ENCODE measurements at places on chromosomes 16 and 17.
A peak's percentile ranks its signal among the peaks of the same experiment; 100 is the strongest.

DNA sequence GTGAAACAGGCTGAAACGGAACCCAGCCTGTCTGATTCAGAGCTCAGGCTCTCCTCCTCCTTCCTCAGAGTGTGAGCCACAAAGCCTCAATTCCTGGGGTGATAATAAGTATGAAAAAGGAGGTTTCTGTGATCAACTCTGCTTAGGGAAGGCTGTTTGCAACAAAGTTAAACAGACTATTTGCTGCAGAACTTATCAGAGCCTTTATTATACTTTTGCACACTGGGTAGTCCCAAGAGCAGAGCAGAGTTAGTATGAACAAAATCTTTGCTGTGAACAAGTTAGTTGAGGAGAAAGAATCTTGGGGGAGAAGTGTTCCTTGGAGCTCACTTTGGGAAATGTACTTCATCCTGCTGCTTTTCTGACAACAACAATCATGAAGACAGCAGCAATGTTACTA is 67.4 kb downstream of the MRM1 start:
- DNase-seq: no peak

- no peak for DNase-seq
Measured at GRCh38 chr16:2081201-2082084, 33.7 kb downstream of the TSC2 start.

GRCh38 chr17:50150354-50151040 is at the start of gene PPP1R9B:
Gene PPP1R9B (minus strand): TSS chr17:50150677. CDS start chr17:50150513, 164 bp downstream.
- DNase-seq: no peak

GRCh38 chr16:58264961-58265479 is 29.8 kb downstream of the PRSS54 start:
- no peak for DNase-seq

- no peak for DNase-seq
Measured at GRCh38 chr17:40348562-40349476, 15.7 kb downstream of the GJD3 start.

DNA sequence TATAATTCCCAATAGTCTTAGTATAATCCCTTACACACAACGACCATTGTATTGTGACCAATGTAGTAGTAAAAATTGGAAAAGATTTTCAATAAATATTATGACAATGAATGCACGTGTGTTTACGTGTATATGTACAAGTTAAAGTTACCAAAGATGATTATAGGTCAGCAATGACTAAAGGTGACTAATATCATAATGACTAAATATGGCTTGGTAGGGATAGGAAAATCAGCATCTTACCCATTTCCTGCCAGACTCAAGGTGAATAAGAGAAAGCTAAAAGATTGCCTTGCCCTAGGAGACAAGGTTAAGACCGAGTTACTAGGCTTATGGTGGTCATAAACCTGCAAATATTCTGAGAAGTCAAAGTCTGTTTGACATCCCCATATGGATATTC is 34.4 kb downstream of the CPD start:
- DNase-seq: no peak

GRCh38 chr16:27228045-27228444 is 24.7 kb downstream of the KDM8 start:
- DNase-seq: peak; percentile 27

GRCh38 chr17:21146362-21147015 is 19.7 kb downstream of the DHRS7B start:
- DNase-seq: no peak

- DNase-seq: no peak
Measured at GRCh38 chr17:34886831-34887230, 74.4 kb downstream of the CCT6B start.

DNA sequence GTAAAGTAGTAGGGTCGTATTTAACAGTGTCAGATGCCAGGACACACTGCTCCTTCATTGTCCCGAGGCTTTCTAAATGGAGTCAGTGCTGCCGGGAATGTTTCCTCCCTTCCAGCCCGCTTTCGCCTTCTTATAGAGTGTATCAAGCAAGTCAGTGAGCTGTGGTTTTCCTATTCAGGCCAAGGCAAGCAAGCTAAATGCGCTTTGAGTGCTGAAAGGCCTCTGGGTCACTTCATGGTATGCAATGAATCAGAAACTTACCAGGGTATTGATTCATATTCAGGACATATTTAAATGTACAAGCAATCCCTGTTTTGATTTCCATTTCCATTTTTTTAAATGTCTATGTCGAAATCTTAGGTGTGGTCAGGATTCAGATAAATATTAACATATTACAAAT is 327.9 kb upstream of the SOX9 start:
- no peak for DNase-seq

- no peak for DNase-seq
Measured at GRCh38 chr17:43360376-43360738, 38.4 kb upstream of the ARL4D start.

DNA sequence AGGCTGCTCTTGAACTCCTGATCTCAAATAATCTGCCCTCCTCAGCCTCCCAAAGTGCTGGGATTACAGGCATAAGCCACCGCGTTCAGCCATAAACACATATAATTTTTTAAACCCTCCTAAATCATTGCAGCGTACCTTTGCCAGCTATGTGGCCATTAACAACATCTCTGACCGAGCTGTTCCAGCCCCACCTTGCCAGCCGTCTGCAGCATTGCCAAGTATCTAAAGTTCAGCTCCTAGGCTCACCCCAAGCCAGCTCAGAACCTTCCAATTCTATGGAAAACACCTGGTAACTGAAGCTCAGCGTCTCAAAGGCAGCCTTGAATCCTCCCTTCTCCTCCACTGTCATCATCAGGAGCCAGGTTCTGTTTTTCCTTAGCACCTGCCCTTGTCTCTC is 5.1 kb upstream of the MEIOB start:
- DNase-seq: no peak

DNA sequence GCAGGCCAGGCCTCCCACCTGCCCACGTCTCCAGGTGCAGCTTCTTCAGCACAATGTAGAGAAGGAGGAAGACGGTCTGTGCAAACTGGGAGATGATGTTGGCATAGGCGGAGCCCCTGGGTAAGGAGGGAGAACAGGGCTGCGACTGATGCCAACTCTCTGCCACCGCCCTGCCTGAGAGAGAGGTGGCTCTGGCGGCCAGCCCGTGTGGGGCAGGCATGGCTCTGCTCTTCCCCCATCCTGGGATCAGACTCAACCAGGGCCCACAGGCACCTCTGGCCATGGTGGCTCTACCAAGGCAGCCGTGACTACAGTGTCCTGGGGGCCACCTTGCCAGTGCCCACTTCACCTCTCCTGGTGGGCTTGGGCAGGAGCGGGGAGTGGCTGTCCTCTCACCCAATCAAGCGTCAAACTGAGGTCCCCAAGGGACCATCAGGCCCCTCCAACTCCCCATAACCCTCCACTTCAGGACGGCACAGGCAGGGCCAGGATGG is 8.6 kb downstream of the SLC47A2 start:
- DNase-seq: no peak

GRCh38 chr16:8848939-8849391 is 19.8 kb downstream of the CARHSP1 start:
- DNase-seq: no peak

DNA sequence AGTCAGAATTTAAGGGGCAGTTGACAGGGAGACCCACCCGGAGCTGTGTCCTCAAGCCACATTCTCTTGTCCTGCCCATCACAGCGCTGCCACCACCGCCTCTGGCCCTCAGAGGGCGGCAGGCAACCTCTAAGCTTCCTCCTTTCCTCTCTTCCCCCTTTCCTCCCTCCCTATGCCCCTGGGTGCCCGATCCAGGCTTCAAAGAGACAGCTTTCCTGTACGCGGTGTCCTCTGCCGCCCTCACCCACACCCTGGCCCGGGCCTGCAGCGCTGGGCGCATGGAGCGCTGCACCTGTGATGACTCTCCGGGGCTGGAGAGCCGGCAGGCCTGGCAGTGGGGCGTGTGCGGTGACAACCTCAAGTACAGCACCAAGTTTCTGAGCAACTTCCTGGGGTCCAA is 23.5 kb downstream of the WNT9B start:
- DNase-seq: no peak

DNA sequence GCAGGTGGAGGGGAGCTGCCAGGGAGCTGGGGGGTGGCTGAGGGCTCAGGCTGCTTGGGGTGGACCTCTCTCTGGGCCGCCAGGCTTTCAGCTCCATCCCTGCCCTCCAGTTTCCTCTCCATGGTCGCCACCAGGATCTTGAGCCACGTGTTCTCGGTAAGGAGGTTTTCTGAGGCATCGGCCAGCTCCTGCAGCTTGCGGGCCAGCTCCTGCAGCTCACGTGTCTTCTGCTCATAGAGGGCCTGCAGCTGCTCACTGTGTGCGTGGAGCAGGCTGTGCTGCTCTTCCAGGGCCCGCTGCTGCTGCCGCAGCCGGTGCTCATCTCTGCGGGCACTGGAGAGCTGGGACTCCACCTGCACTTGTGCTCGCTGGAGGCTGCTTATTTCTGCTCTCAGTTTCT is 11.0 kb downstream of the SNN start:
- DNase-seq: no peak

- no peak for DNase-seq
Measured at GRCh38 chr17:47072886-47073285, 93.8 kb upstream of the RPRML start.

DNA sequence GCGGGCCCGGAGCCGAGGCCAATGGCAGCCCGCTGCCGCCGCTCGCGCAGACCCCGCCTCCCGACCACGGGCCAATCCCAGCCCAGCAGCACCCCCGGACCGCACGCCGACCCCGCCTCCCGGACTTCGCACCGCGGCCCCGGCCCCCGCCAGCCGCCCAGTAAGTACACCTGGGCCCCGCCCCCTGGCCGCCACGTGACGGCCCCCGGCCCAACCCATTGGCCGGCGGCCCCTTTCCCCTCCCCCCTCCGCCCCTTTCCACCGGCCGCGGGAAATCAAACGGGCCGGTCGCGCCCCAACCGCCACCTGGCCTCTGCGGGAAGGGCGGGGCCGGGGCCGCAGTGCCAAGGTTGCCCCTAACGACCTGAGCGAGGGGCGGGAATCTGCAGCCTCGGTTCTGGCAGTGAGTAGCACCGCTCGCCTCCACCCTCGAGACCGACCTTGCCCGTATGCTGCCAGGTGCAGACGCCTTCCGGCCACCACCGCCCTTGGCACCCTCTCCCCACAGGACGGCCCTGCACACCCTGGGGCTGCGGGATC is at the start of gene YBX2:
YBX2 (minus strand) TSS at position 26 of the 540 bp plus-strand sequence. CDS start 139 bp downstream, outside the sequence.
- DNase-seq: peak; percentile 69

GRCh38 chr16:85348911-85349334 is 236.7 kb upstream of the CIBAR2 start:
- no peak for DNase-seq

- DNase-seq: no peak
Measured at GRCh38 chr16:55328611-55329569, 4.9 kb downstream of the IRX6 start.

GRCh38 chr17:34370376-34370996 is 7.5 kb upstream of the CCL1 start:
- DNase-seq: no peak

GRCh38 chr17:9229160-9229825 is 208.0 kb downstream of the NTN1 start:
- DNase-seq: no peak

- DNase-seq: no peak
Measured at GRCh38 chr17:32520104-32520701, 33.4 kb downstream of the CDK5R1 start.

DNA sequence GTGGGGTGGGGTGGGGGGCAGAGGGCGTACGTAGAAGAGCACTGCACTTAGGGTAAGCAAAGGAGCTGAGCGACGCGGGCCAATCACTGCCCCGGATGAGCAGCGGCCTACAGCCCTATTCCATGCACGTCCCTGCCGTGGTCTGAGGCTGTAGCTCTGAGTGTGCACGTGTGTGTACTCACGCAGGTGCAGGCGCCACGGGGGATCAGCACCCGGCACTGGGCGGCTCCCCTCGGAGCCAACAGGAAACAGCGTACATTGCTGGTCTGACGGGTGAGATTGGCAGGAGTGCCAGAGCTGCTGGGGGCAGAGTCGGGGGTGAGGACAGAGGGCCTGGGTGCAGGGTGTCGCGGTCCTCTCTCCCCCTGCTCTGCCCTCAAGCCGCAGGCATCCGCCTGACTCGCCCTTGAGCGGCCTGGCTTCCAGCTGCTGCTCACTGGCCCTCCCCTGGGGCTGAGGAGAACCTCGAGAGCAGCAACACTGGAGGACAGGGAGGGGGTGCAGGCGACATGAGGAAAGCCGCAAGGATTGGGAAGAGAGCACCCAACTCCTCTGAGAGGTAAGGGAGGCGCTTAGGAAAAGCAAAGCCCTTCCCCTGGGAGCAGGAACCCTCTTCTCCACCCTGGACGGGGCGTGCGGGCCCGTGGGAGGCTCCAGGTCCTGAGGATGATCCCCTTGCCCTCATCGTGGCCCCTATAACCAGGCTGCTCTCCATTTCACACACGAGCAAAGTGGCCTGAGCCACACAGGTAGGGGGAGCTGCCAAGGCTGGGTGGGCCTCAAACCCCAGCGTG is 57.8 kb downstream of the ENGASE start:
- no peak for DNase-seq

DNA sequence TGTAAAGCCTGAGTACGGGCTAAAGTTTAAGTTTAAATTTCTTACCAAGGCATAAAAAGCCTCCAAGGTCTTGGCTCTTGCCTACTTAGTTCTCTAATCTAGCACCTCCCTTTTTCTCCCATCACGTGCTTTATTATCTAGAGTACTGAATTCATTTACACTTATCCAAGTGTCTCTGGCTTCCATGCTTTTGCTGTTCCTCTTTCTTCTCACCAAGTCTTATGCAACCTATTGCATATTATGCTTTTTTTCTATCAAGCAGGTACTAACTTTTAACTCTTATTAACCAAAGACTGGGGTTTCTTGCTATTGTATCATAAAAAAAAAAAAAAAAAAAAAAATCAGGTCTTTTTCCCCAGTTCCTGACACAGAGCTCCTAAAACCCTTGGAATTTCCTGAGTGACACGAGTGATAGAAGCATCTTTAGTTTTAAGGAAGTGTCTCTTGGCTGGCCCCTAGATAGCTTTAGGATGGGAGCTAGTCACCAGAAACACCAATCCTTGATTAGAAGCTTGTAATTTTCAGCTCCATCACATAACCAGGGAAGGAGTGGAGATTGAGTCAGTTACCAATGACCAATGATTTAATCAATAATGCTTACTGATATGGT is 44.9 kb downstream of the SSH2 start:
- no peak for DNase-seq

DNA sequence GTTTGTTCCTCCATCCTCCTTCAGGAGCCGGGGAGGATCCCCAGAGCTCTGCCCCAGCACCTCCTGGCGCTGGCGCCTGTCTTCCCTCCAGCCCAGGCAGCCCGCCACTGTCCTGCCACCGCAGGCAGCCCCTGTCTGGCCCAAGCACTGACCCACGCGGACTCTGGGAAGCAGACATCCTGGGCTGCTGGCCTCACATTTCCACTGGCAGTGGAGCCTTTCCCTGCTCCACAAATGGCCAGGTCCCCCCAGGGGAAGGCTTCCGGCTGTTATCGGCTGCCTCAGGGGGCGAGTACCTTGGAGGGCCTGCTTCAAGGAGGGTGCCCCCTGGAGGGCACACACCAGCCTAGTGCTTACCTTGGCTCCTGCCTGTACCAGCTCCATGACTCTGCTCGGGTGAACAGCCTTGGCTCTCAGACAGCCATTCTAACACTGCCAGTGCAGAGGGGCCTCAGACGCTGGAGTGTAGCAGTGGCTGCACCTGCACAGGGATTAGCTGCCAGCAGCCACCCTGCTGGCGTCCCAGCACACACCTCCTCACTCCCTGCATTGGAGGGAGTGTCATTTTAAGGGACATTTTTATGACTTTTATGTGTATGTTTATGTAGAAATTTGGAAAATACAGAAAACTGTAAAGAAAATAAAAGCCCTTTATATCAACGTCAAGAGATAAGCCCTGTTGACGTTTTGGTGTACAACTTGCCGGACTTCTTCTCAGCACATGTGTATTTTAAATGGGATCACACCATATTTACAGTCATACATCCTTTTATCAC is 21.0 kb downstream of the ACE start:
- no peak for DNase-seq

All from lower lobe of right lung (tissue), 2 donors.